ENCODE measurements at places on chromosomes 2 and 18.

- DNase-seq, result no peak
These were observed 71.1 kb upstream of the SH3BP4 start for GRCh38 chr2:234880551-234881211.

DNA sequence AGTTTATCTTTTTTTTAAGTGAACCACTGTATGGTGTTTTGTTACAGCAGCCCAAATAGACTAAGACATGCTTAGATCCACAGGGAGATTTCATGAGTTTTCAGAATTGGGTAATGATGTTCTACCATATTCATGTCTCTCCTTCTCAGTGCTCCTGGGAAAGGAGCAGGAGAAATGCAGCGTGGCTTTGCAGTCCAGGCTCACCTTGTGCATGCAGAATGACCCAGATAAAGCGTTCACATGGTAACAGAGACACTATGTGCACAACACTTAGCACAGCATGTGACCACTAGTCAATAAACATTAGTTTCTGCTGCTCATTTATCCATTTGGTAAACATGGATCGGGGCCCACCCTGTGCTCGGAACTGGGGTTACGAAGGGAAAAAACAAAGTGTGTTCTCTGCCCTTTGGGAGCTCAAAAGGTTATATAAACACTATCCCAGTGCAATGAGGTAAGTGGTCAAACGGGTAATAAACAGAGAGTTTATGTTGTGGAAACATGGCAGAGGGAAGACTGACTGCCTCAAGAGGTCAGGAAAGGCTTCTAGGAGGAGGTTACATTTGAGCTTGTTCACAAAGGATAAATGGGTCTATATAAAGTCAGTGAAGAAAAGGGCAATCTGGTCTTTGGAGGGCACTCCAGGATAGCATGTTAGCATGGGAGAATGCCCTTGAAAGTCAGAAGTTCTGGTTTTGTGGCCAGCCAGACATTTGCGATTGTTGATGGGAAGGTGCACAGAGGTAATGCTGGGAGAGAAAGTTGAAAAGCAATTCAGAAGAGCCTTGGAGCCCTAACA, 299.2 kb downstream of the TDRD15 start:
- DNase-seq, result no peak

- no peak for DNase-seq
These were observed 151.7 kb upstream of the KLF7 start for GRCh38 chr2:207317378-207317984.

- DNase-seq, result no peak
These were observed 42.6 kb downstream of the PNO1 start for GRCh38 chr2:68200157-68200787.

DNA sequence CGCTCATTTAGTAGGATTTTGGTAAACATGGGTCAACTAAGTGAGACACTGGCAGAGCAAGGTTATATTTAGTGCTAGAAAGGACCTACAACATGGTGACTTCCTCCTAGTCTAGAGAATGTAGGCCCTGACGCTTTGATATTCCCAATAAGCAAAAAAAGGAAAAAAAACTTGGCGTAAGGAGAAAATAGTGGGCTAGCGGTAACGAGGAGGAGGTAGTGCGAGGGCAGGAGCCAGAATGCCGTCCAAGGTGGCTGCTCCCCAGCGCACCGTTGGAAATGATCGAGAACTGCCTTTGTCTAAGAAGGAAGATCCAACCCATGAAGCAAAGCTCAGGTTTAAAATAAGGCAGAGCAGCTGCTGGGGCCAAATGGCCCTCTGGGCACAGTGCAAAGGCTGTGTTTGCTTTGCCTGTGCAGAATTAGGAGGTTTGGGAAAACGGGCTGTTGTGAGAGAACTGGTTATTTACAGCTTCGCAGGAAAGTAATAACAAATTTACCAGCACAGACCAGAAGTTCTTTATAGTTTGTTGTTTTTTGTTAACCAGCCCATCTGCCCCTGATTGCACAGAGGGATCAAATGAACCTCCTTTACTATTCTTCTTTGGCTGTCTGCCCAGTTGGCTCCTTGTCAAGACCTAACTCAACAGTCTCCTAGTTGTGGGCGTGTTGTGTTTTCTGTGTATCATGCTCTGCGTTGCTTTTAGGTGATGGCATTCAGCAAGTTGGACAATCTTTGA, 86.6 kb downstream of the ITGB1BP1 start:
- DNase-seq, result peak; percentile 70

DNA sequence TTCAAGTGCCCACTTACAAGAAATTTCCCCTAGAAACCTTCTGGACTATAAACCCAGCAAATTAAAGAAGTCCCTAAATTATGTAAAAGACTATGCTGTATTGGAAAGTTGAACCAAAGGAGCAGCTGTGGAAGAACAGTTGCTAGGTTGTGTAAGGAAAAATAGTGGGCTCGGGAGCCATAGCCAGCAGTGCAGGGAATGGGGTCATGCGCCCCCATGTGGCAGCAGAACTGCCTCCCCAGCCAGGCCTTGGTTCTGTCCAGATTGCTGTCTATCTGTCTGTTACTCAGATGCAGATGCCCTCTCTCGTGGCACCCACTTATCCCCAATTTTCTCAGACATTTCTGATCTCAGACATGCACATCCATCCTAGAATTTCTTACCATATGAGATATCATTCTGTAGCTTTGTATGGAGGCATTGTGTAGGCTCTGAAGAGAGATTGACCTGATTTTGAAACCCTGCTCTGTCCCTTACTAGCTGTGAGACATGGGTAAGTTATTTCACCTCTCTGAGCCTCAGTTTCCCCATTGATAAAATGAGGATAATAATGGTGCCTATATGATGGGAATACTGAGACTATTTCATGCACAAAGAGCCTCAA, 258.3 kb downstream of the SS18 start:
- no peak for DNase-seq

- DNase-seq, result no peak
These were observed 122.9 kb downstream of the GLI2 start for GRCh38 chr2:120858361-120859106.

- peak; percentile 23 for DNase-seq
These were observed 672.5 kb downstream of the MBD2 start for GRCh38 chr18:53551868-53552426.

- no peak for DNase-seq
These were observed 443.7 kb downstream of the BCL11A start for GRCh38 chr2:60109744-60110143.

- DNase-seq, result no peak
These were observed 17.4 kb upstream of the LRATD1 start for GRCh38 chr2:14615121-14615520.

- DNase-seq, result no peak
These were observed 73.5 kb downstream of the TNS1 start for GRCh38 chr2:217929272-217929671.

DNA sequence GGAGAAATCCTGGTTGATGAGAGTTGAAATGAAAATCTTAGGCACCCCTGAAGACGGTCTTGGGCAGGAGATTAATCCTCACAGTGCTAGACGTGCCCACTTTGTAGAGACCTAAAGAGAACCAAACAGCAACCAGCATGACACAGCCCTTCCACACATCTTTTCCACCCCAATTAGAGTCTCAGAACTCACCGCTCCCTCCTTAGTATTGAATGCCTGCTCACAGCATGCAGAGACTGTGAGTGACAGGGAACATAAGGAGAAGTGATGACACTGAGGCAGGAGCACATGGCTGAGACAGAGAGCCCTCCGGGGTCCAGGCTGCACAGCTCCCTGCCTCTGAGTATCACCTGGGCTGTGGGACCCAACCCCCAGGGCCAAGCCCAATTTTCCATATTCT, 367.6 kb downstream of the EIPR1 start:
- DNase-seq, result no peak

GRCh38 chr2:216559625-216560156, 61.0 kb downstream of the RPL37A start:
- DNase-seq, result no peak

Data from right renal cortex interstitium (tissue), 3 donors.